ENCODE measurements at places on chromosomes 16 and 17. TPM values are rescaled to one million over a fixed set of nuclear protein-coding genes. Genes with fewer than 3 reads are reported as not detected.

The LSM12 gene
- total RNA-seq = 18.2 TPM

The NPW gene
- total RNA-seq = 3.1 TPM

The TOP2A gene
- total RNA-seq = 7.1 TPM

The FOXL1 gene
- total RNA-seq = 7.1 TPM

The KCNG4 gene
- not detected for total RNA-seq

The KRT32 gene
- 0.21 TPM for total RNA-seq

The NOTUM gene
- not detected for total RNA-seq

The SSH2 gene
- total RNA-seq = 67.1 TPM

DNA sequence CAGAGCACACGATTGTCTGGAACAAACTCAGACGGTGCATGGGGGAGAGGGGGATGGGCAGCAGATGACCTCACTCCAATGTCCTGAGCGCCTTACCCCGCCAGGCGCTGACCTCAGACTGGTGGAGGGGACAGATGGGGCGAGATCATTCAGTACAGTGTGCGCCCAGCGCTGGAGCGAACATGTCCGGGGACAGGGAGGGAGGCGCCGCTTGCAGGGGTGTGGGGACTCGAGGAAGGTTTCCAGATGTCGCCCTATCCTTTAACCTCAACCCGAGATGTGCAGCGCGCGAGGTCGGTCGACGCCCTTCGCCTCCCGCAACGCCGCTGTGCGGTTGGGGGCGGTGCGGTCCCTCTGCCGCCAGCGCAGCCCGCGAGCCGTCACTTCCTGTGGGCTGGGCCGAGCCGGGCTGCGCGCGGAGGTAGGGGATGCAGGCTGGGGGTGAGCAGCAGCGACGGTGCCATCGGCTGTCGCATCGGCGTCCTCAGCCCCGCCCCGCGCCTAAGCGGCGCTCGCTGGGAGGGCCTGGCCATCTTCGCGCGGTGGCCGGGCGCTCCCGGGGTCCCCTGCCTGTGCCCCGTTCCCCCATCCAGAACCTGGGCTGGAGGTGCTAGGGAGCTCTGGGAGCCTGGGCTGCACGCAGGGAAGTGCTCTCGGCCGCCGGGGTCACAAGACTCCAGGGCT, 5.3 kb upstream of the CDR2L start:
- DNase-seq = peak; percentile 27

DNA sequence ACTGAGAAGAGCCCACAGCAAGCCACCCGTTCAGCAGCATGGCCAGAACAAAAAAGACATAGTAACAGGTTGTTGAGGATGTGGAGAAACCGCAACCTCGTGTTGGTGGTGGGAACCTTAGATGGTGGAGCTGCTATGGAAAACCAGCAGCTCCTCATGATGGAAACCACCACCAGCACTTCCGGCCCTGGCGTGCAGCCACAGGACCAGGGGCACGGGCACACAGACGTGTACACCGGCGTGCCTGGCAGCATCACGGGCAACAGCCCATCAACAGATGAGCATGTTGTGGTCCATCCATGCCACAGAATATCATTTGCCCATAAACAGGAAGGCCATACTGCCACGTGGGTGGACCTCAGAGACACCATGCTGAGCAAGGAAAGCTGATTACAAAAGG, 11.9 kb downstream of the CTU2 start:
- no peak for DNase-seq

DNA sequence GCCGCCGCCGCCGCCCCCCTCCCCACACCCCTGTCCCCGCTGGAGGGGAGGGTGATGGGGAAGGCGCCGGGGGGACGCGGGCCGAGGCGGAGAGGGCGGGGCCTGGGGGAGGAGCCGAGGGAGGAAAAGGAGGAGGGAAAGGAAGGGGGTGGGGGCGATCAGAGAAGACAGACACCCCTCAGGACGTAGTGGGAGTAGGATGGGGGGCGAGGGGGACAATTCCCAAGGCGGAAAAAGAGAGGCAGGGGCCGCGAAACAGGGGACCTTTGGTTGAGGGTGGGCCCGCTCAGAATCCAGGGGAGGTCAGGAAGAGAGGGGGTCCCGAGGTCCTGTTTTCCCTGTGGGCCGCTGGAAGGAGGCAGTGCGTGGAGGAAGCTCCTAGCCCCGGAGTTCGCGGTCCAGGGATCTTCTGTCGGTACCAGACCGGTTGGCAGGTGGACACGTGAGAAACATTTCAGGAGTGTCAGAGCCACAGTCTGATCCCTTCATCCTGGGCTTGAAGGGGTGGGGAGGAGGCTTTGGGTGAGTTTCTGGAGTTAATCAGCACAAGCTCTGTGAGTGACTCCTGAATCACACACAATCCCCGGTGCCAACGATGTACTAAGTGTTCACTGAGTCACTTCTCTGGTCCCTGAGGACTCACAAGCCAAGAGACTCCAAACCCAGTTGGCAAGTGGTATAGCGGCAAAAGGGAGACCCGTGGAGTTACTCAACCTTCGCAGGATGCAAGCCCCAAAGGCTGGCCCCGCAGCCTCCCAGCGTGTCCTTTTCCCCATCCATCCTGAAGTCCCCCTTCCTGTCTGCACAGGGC, at the start of gene XYLT1:
XYLT1 (minus strand) TSS at position 53 of the 811 bp plus-strand sequence. CDS start 164 bp downstream, outside the sequence.
- peak; percentile 76 for DNase-seq

DNA sequence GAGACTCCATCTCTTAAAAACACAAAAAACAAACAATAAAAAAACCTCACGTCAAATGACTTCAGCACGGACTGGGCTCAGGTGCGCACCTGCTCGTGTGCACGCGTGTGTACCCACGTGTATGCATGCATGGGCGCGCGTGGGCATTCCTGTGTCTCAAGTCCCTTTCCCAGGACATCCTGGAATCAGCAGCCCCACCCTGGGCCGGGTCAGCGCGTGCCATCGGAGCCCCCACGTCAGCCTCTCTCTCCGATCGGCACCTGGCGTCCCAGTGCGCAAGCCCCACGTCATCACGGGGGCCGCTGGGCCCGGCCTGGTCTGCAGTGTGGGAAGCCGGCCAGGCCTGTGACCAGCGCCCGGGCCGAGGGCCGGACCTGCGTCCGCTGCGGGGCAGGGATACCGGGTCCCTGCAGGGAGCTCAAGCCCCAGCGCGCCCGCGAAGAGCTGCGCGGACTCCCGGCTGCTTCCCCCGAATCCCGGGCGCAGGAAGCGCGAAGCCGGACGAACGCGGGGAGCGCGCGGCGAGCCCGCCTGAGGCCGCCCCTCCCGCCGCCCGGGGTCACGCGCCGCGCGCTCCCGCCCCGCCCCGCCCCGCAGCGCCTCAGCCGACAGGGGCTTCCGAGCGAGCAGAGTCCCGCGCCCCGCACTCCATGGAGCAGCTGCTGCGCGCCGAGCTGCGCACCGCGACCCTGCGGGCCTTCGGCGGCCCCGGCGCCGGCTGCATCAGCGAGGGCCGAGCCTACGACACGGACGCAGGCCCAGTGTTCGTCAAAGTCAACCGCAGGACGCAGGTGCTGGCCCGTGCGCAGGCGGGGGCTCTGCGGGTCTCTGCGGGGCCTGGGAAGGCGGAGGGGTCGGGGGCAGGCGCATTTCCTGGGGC, at the start of gene FN3K:
FN3K (plus strand) TSS at position 629 of the 880 bp plus-strand sequence; CDS start at position 651, 22 bp downstream.
- peak; percentile 57 for DNase-seq

- DNase-seq = no peak
Measured at GRCh38 chr16:68400924-68401460, 47.3 kb downstream of the SMPD3 start.

DNA sequence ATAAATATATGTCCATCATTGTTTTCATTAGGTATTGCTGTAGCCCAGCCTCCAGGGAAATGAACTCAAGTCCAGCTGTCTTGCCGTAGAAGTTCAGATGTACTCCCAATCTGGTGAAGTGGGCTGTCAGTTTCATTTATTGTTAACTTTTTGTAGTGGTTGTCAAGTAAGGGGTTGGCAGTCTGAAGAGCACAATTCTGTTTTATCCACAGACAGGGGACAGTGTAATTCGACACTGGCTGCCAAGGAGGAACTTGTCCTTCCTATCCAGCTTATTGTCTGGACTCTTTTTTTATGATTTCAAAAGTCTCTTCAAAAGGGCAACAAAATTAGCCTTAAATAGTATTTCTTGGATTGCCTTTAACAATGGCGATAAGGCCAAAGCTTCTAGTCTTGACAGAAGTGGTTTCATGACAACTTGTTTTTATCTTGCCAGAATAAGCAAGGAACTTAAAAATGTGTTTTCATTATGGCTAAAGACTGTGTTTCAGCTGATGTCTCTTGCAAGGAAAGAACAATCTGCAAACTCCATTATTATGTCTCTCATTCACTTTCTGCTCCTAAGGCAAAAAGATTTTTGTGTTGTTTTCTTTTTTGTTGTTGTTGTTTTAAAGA, 73.9 kb upstream of the TANC2 start:
- no peak for DNase-seq

GRCh38 chr17:72258711-72259110, 137.9 kb downstream of the SOX9 start:
- no peak for DNase-seq

DNA sequence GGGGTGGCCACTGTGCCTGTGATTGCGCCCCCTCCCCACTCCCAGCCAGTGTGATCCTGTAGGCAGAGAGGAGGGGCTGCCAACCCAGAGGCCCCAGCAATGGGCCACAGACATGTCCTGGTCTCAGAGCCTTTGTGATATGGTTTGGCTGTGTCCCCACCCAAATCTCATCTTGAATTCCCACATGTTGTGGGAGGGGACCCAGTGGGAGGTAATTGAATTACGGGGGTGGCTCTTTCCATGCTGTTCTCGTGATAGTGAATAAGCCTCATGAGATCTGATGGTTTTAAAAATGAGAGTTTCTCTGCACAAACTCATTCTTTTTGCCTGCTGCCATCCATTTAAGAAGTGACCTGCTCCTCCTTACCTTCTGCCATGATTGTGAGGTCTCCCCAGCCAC, 56.8 kb upstream of the ZNF469 start:
- no peak for DNase-seq

- DNase-seq = no peak
Measured at GRCh38 chr16:19542138-19542821, 13.2 kb upstream of the VPS35L start.

GRCh38 chr16:68492543-68493411, 44.5 kb upstream of the SMPD3 start:
- DNase-seq = no peak

DNA sequence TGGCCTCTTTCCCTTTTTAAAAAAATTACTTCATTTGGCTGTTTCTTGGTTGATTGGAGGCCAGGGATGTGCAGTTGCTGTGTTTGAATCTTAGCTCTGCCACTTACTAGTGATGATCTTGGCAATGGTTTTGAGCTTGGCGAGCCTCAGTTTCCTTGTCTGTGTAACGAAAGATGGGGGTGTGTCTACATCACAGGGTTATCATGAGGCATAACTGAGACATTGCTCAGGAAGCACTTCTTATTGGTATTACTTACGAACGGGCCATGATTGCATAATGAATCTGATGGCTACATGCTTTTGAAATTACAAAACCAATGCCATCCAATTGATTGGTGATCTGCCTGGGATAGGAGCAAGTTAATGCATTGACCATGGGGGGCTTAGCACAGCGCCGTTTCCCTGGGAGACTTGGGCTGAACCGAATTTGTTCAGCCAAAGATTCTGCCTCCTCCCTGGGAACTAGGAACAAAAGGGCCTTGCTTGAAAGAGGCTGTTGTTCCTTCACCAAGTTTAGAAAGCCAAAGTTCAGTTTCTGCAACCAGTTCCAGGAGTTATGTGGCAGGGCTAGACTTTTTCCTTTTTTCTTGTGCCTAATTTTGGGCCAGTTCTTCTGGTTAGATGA, 21.9 kb downstream of the CMIP start:
- DNase-seq = no peak

- DNase-seq = no peak
Measured at GRCh38 chr16:81283044-81283443, 31.7 kb upstream of the GAN start.

DNA sequence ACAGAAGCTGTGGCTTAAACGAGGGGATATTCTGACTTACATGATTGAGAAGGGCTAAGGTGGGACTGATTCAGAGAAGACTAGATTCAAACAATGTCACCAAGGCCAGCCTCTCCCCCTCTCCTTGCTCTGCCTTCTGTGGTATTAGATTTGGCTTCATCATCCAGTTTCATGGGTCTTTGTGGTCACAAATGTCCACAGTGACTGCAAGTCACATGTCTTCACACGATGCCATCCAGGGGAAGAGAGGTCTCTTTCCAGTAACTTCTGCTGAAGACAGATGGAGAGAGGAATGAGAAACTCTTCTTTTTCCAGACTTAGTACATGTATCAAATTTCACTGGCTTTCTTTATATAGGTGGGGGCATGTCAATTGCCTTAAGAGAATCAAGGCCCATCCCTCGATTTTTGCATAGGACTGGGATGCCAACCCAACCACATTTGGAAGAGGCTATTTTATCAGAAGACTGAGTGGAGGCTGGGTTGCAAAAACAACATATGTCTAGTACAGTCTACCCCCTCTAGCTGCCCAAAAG, 57.3 kb upstream of the HNF1B start:
- no peak for DNase-seq

GRCh38 chr17:1590747-1591473, 28.3 kb upstream of the PITPNA start:
- DNase-seq = no peak

DNA sequence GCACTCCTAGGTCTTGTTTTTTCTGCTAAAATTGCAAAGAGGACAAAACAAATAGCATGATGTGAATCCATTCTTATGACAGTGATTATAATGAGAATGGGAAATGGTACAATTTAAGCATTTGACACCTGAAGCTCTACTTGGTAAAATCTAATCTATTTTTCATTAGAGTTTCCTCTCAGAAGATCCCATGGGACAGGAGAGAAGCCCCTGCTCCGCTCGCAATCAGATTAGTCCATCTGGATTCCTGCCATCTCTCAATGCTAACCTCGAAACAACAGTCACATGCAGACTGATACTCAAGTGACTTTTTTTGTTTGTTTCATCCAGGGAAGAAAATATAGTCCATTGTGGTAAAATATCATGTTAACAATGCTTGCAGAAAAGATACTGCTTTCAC, 107.4 kb upstream of the TOM1L1 start:
- no peak for DNase-seq

DNA sequence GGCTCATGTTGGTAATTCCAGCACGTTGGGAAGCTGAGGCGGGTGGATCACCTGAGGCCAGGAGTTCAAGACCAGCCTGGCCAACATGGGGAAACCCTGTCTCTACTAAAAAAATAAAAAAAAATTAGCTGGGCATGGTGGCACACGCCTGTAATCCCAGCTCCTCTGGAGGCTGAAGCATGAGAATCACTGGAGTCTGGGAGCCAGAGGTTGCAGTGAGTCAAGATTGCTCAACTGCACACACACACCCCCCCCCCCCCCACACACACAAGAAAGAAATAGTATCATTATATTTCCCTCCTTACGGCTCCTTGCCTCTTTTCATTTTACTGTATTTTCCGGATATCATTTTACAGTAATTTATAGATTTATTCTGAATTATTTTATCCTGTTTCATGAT, 963.1 kb upstream of the GOT2 start:
- DNase-seq = no peak

- peak; percentile 22 for DNase-seq
Measured at GRCh38 chr16:87344931-87345631, 27.9 kb upstream of the C16orf95 start.

All from tibial nerve (tissue), 4 donors.